M059J (cell line): ENCODE measurements at places on chromosomes 6 and 20. TPM values are rescaled to one million over a fixed set of nuclear protein-coding genes. Genes with fewer than 3 reads are reported as not detected.

PRDM13 gene
- total RNA-seq: not detected in 2 replicates

ARFGEF3 gene
- total RNA-seq: 2.2 and 2.9 TPM in 2 replicates

MUC22 gene
- not detected in 2 replicates for total RNA-seq

PRICKLE4 gene
- 0.12 and 0.30 TPM in 2 replicates for total RNA-seq

GRCh38 chr20:14859627-14860026, 522.2 kb upstream of the FLRT3 start:
- DNase-seq: no peak
